K562 (cell line): ENCODE measurements at places on chromosomes 7 and 10.

GRCh38 chr7:21844742-21845141, 101.0 kb downstream of the CDCA7L start:
- no peak for DNase-seq

DNA sequence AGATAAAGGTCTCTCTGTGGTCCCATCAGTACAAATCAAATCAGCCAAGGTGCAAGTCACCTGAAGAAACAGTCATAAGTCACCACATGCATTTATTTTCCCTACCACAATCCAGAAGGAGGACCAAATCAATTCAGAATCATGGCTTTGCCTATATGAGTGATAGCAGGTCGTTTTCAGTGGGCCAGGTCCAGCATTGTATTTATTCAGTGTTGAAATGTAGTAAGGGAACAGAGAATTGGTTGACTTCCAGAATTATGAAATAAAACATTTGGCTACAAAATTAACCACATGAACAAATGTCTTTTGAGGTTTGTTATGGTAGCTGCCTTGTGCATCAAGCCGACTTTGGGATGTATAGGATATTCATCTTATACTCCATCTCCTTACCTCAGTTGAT, 88.4 kb downstream of the POLR1F start:
- DNase-seq: no peak

GRCh38 chr10:94220717-94221116, 142.0 kb downstream of the NOC3L start:
- DNase-seq: no peak

DNA sequence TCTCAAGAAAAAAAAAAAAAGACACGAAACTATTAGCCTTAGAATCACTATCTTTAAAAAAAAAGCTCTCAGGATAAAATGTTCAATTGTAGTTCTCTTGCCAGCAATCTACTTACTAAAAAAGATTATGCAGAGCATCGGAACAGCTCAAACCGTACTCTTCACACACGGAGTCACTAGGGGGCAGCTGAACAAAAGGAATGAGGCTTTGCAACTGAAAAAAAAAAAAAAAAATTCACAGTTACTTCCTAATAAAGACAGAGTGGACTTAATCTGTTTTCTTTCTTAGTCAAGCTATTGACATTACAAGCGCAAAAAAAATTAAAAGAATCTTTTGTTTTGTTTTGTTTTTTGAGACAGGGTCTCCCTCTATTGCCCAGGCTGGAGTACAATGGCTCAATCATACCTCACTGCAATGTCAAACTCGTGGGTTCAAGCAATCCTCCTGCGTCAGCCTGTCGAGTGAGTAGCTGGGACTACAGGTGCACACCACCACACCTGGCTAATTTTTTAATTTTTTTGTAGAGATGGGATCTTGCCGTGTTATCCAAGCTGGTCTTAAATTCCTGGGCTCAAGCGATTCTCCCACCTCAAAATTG, 11.5 kb downstream of the PMS2 start:
- peak; percentile 30 for DNase-seq

- no peak for DNase-seq
These were observed 138.0 kb downstream of the CDH23 start for GRCh38 chr10:71534568-71535194.

DNA sequence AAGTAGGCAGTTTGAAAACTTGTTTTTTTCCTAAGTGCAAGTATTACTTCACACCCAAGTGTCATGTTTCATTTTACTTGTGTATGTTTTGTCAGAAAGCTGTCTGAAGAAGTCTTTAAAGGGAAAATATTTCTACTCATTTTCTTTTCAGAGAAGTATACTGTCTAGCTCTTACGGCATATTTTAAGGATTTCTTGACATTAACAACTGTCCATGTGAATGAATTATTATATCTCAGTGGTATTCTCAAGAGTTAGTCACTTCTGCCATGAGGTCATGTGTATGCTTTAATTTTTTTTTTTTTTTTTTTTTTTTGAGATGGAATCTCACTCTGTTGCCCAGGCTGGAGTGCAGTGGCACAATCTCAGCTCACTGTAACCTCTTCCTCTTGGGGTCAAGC, 229.5 kb downstream of the BICC1 start:
- DNase-seq: no peak

GRCh38 chr10:29826221-29826620, 191.4 kb upstream of the SVIL start:
- DNase-seq: no peak

- DNase-seq: no peak
These were observed 33.8 kb downstream of the IL15RA start for GRCh38 chr10:5943536-5943935.

GRCh38 chr7:10104292-10104691, 869.4 kb upstream of the PHF14 start:
- no peak for DNase-seq

GRCh38 chr10:127090138-127090537, 106.3 kb downstream of the INSYN2A start:
- no peak for DNase-seq

GRCh38 chr7:87146740-87147386, 5.4 kb upstream of the DMTF1 start:
- DNase-seq: no peak

DNA sequence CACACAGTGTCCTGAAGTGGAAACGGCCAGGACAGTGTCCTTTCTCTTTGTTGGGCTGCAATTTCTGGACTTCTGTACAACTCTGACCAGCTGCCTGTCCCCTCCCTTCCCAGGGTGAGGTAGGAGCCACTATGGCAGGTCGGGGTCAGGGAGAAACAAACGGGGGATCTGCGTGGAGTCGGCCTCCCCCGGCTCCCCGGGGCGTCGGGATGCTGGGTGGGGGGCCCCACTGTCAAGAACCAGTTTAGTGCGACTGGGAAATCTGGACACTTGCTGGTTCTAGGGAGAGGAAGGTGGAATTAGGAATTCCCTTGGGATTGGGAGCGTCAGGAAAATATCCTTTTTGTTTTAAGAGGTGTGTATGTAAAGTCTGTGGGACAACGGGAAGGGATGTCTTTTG, 567 bp downstream of the SYCE1 start:
- no peak for DNase-seq

DNA sequence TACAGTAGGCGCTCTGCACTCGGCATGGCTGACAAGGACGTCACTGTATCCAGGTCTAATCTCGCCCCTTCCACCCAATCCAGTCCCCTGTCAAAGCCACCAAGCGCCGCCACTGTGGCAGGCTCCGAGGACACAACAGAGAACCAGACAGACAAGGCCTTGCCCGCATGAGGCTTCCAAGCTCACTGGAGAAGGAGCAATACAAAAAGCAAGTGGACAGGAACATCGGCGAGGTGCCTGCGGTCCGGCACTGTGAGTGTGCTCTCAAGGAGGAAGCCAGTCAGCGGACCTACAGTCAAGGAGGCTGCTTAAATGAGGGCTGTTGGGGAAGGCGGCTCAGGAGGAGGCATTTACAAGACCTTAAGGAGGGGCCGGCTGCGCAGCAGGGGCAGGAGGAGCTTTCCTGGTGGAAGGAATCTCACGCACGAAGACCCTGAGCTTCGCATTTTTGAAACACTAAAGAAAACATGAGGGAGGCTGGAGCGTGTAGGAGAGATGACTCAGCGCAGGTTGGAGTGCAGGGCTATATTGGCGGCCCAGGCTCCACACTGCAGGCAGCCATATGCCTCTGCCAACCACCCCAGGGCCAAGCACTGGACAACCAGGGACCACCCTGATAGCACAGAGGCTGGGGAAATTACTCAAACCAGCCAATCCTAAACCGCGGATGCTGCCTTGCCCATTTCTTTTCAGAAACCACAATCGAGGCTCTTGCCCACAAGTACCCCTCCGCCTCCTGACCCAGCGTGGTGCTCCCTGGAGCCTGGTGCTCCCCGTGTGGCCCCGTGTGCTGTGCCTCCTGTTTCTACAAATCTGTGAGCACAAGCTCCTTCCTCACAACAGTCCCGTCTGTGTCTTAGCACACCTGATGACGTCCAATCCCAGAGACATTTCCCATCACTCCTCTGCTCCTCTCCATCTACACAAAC, 28.9 kb downstream of the GNA12 start:
- no peak for DNase-seq

- DNase-seq: no peak
These were observed 20.7 kb downstream of the POLL start for GRCh38 chr10:101567165-101568006.

GRCh38 chr10:51083356-51083853, 9.1 kb downstream of the PRKG1 start:
- no peak for DNase-seq

- DNase-seq: no peak
These were observed 19.9 kb downstream of the TMEM270 start for GRCh38 chr7:73880755-73881328.

- DNase-seq: no peak
These were observed 35.7 kb downstream of the PDZD8 start for GRCh38 chr10:117339578-117339977.

GRCh38 chr10:110016039-110016438, 8.3 kb downstream of the ADD3 start:
- no peak for DNase-seq

- no peak for DNase-seq
These were observed 135.8 kb upstream of the CXCL12 start for GRCh38 chr10:44520651-44521050.

GRCh38 chr7:134936893-134937510, 49.3 kb upstream of the AGBL3 start:
- no peak for DNase-seq

DNA sequence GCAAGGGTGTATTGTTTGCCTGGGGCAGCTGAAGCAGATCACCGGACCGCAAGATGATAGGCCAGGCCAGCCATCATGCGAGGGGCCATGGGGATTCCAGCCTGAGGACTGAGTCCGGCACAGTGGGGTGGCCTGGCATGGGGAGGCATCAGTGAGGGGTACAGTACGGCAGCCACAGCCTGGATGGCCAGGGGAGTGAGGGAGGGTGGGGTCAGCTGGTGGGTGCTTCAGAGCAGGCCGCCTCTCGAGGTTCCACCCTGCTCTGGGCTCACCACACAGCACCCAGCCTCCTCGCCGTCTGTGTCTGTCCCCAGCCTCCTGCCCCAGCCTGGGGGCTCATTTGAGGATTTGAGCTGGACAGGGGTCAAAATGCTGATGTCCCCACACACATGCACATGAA, 508.5 kb upstream of the FOXK1 start:
- DNase-seq: no peak

GRCh38 chr7:54831644-54832095, 72.7 kb upstream of the SEC61G start:
- no peak for DNase-seq

DNA sequence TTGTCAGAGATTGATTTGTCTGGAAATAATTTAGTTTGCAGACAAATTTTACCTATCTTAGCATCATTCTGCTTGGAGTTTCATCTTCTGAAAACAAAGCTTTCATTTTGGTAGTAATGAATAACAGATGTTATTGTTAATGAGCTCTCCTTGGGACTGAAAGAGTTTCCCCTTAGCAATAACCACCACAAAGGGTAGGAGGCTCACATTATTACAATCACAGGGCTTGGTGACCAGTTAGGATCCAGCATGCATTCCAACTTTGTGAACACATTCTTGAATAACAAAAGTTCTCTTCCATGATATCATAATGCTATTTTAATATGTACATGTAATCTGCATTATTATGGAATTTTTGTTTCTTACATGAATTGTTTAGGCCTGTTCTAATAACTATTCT, 148.8 kb upstream of the VWC2 start:
- no peak for DNase-seq

DNA sequence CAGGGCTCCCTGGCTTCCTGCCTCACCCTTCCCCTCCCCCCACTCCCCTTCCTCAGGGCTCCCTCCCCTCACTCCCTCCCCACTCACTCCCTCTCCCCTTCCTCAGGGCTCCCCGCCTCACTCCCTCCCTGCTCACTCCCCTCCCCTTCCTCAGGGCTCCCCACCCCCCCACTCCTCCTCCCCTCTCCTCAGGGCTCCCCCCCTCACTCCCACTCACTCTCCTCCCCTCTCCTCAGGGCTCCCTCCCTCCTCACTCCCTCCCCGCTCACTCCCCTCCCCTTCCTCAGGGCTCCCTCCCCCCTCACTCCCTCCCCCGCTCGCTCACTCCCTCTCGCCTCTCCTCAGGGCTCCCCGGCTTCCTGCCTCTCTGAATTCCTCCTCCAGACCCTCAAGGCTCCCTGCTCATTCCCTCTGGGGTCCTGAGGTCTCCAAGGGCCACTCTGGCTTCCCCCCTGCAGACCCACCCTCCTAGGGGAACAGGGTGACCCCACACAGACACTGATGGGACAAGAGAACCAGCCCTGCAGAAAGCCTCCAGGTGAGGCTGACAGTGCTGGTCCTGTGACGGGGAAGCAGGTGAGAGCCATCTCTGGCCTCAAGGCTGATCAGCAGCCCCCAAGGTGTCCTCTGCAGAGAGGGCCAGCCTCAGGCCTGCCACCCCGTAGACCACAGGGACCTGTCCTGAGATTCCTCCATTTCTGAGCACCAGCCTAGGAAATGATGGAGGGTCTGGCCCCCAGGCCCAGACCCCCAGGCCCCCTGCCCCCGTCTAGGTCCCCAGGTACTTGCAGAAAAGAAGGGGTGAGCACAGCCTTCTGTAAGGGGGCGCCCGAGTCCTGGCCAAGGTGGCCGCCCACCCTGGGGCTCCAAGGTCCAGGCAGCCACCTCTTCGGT, 47.2 kb downstream of the PWWP2B start:
- DNase-seq: peak; percentile 55

DNA sequence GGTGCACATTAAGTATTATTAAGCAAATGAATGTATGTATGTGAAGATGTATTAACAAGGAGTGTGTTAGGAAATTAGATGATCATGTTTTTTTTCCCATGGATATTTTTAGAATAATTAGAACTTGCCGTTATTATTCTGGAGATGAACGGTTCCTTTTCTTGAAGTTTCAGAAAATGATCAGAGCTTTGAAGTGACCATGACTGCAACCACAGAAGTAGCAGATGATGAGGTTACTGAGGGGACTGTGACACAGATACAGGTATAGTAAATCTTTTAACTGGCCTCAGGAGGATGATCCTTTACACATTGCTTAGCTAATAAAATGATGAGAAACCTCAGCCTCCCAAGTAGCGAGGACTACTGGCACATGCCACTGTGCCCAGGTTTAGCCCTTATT, 18.6 kb downstream of the DMTF1 start:
- DNase-seq: no peak

DNA sequence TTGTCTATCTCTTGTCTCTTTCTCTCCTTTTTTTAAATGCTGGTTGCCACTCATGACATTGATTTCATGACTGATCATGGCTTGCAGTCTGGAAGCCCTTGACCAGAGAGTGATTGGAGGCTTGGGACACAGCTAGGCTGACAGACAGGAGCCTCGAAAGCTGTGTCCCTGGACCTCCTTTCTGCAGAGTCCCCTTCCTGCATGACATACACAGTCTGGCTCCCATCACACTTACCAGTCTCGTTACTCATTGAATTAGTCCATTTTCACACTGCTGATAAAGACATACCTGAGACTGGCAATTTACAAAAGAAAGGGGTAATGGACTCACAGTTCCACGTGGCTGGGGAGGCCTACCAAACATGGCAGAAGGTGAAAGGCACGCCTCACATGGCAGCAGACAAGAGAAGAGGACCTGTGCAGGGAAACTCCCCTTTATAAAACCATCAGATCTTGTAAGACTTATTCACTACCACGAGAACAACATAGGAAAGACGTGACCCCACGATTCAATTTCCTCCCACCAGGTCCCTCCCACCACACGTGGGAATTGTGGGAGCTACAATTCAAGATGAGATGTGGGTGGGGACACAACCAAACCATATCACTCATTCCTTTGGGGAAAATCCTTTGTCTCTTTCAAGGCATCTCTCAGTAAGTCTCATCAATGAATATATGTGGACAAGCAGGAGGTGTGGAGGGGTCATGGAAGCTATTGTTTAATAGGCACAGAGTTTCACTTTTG, 102.3 kb downstream of the TBXAS1 start:
- no peak for DNase-seq

GRCh38 chr7:43054052-43054722, 58.3 kb upstream of the HECW1 start:
- no peak for DNase-seq

GRCh38 chr10:60281792-60282353, 107.8 kb downstream of the ANK3 start:
- DNase-seq: no peak
